Vagina (tissue), 2 donors: ENCODE measurements at places on chromosomes 6 and 20. TPM values are rescaled to one million over a fixed set of nuclear protein-coding genes. Genes with fewer than 3 reads are reported as not detected.
A peak's percentile ranks its signal among the peaks of the same experiment; 100 is the strongest.

- DNase-seq, result no peak
These were observed 303.6 kb upstream of the FERMT1 start for GRCh38 chr20:6426287-6426891.

DNA sequence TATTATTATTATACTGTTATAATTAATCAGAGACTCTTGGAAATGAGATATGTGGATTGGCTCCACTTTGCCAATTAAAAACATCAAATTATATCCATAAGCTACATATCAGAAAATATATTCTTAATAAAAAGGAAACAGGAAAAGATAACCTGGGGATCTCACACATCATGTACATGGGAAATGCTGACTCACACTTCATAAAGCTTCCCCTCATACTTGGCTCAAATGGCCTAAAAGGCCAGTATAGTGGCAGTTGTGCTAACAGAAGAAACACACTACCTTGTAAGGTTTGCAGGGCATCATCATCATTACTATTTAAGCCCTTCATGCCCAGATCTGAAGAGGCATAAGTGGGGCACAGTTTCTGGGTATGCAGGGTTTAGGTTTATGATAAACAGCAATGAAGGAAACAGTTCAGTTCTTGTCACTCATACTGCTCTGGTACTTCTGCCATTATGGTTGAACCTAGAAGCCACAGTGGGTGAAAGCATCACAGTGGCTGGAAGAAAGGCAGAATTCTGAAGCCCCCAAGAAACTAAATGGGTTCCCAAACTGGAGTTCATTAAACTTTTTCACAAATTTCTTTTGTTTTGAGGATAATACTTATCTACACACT, 60.6 kb downstream of the BTBD9 start:
- no peak for DNase-seq

- no peak for DNase-seq
These were observed 9.0 kb downstream of the MOCS3 start for GRCh38 chr20:50967586-50967985.

DNA sequence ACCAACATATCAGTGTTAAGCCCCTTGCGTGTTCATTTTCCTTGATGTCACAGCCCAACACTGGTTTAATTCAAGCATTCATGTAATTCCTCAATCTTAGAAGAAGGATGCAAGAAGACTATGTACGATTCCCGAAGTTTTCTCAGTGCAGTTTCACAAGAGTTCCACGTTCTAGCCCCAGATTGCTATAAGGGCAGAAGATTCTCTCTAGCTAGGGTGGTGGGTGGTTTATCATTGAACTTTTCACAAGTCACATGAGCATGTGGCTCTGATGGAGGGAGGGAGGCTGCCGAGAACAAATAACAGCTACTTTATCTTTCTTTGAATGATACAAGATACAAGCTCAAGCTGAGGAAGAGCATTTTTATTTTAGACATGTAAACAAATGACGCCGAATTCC, 71.9 kb upstream of the NHSL1 start:
- no peak for DNase-seq

DNA sequence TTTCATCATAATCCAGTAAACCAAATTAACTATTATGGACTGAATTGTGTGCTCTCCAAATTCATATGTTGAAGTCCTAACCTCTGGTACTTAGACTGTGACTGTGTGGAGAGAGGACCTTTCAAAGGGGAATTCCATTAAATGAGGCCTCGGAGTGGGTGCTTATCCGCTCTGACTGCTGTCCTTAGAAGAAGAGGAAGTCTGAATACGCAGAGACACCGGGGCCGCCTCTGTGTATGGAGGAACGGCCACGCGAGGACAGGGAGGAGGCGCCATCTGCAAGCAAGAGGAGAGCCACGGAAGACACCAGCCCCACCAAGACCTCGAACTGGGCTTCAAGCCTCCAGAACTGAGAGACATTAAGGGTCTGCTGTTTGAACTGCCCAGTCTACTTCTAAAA, 35.6 kb upstream of the RPS6KA2 start:
- no peak for DNase-seq

DNA sequence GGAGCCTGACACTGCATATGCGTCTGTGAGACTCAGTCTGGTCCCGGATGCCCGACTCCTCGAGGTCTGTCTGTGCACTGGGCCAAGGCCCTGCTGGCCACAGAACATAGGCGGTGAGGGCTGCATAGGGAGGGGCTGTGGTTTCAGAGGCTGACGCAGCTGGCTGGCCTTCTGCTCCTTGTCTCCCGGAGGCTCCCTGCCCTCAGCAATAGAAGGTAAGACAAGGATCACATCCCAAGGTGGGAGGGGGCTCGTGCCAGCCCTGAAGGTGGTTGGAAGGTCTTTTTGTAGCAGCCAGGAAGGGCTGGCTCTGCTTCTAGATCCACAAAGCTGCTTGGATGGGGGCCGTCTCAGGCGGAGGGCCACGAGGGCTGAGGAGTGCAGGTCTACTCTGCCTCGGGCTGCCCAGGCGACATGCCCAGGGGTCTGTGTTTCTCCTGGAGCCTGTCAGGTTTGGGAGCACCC, 239.8 kb upstream of the SULF2 start:
- DNase-seq, result no peak

GRCh38 chr6:79302341-79302740, 67.9 kb upstream of the HMGN3 start:
- no peak for DNase-seq

DNA sequence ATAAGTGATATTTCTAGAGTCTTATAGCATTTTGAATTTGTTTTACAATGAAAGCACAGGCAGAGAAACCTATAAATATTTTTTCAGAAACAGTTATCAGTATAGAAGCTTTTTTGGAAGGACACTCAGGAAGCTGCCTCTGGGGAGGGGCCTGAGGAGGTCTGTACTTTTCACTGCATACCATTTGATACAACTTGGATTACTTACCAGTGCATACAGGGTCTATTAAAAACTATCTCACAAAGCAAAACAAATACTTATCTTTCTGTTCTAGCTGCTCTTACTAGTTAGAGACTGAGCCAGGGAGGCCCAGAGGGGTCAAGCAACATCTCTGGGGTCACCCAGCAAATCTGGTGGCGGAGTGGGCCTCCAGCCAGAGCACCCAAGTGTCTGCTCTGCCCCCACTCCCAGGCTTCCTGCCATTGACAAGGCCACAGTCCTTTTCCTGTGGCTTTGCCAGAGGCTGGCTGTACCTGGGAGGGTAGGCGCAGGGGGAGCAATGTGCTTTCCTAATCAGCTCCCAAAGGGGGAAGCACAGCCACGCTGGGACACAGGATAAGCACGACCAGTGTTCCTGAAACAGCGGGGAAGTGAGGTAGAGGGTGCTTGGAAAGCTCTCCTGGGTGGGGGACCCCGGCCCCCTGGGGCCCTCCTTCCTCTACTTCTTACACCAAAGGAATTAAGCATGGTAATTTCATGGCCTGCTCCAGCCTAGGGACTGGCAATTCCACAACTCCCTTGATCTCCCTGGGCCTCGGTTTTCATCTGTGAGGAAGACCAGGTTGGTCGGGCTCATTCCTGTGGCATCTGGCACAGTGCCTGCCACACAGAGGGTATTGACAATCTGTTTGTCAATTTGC, 7.8 kb downstream of the TCF15 start:
- no peak for DNase-seq

GRCh38 chr20:9344083-9344920, 170.1 kb upstream of the LAMP5 start:
- DNase-seq, result no peak

- DNase-seq, result no peak
These were observed 98.1 kb downstream of the HIVEP2 start for GRCh38 chr6:142846883-142847287.

DNA sequence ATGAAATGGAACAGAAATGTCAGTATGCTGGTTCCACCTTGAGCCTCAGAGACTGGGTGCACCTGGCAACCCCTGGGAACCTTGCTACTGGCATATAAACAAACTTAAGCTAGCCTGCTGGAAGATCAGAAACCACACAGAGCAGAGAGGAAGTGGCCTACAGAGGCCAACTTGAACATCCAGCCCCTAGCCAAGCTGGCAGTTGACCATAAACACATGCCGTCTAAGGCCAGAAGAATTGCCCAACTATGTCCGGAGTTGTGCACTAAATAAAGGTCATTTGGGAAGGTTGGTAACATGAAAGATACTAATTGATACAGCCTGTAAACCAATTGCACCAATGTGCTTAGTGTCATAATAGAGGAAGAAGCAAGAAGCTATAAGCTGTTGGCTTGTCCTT, 266.6 kb upstream of the BTBD3 start:
- no peak for DNase-seq

- no peak for DNase-seq
These were observed 82.8 kb downstream of the KIF13A start for GRCh38 chr6:17904491-17905120.

- DNase-seq, result no peak
These were observed 22.6 kb downstream of the SNX9 start for GRCh38 chr6:157845493-157846259.

DNA sequence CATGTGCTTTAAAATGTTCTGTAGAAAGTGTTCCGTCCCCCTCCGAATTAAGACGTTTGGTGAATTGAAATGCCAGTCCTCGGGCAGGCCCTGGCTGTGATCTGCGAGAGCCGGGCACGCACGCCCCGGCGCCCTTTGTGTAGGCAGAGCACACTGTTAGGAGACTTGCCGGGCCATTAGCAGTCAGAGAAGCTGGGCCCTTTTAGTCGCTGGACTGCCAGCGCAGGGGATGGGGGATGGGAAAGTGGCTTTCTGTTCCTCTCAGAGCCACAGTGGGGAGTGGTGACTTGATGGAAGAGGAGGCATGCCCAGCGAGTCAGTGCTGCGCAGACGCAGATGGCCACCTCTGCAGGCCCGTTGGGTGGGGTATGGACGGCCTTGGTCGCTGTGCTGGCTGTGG, 2.2 kb downstream of the PPP1R3G start:
- DNase-seq, result peak; percentile 79

DNA sequence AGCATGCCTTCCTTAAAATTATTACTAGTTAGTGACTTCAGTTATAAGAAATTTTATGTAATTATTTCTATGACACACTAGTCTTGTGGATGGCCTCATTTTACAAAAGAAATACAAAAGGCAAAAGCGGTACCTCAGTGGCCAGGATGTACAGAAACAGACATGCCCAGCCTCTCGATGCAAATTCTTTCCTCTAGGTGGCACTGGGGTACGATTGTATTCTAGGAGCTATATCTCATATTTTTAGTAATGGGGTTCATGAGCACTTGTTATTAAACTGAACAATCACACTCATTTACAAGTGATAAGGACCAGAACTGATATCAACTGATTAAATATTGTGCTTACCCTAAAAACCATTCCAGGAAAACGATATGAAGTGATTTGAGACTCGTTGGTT, 59.8 kb downstream of the SOD2 start:
- DNase-seq, result no peak

DNA sequence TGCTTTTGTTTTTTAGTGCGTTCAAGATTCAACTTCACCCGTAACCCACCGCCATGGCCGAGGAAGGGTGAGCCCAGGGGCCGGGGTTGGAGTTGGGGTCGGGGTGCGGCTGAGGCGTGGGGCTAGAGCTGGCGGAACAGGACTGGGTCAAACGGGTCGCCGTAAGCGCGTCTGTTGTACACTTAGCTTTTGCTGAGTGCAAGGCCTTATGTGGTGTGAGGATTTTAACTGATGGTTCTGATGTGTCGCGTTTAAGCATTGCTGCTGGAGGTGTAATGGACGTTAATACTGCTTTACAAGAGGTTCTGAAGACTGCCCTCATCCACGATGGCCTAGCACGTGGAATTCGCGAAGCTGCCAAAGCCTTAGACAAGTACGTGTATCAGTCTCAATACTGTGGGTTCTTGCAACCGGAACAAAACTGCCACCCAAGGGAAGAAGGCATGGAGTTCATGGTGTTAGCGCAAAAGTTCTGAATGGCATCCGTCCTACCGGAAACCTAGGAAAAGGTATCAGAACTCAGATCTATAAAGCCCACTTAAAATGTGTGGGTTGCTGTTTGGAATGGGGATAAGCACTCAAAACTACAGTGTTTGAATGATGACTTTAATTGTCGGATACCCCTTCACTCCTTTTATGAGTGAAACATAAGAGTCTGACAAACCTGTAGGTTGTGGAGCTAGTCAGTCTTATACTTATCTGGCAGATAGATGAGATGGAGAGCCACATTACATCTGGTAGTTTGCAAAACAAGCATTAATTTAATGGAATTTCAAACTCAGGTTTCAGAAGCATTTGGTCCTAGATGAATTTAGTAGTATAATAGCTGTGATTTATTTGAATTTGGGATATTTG, 574 bp downstream of the RPS12 start:
- no peak for DNase-seq

- DNase-seq, result no peak
These were observed 81.0 kb downstream of the GPX5 start for GRCh38 chr6:28606424-28607391.

- no peak for DNase-seq
These were observed 119.9 kb downstream of the UST start for GRCh38 chr6:148866657-148867268.

DNA sequence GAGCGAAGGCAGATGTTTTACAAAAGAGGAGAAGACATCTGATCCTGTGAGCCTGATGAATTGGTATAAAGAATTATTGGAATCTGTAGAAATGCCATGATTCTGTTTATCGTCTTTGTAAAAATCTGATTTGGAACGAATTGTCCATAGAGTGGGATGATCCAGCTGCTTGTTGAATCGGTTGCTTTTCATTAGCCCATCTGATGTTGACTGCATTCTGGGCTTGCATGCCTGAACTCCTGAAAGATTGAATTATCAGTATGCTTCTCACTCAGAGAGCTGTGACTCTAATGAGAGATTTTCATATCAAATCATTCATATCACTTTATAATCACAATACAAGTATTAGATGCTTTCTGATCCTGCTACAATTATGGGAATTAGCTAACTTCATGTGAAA, 100.6 kb downstream of the KLHL32 start:
- DNase-seq, result no peak

DNA sequence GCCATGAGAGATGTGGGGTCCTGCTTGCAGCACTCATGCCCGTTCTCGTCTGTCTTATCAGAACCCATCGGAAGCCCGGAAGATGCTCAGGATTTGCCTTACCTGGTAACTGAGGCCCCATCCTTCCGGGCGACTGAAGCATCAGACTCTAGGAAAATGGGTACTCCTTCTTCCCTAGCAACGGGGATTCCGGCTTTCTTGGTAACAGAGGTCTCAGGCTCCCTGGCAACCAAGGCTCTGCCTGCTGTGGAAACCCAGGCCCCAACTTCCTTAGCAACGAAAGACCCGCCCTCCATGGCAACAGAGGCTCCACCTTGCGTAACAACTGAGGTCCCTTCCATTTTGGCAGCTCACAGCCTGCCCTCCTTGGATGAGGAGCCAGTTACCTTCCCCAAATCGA, 8.3 kb downstream of the PI16 start:
- DNase-seq, result no peak

- no peak for DNase-seq
These were observed 8.8 kb downstream of the L3MBTL1 start for GRCh38 chr20:43516251-43516824.

- DNase-seq, result no peak
These were observed 54.0 kb downstream of the TRAF3IP2 start for GRCh38 chr6:111551521-111552231.

Gene RWDD1
- 37.8 TPM for total RNA-seq

Gene PTCHD4
- not detected for total RNA-seq

Gene VSX1
- total RNA-seq, result not detected

Gene AIG1
- total RNA-seq, result 22.3 TPM

Gene MUC21
- total RNA-seq, result 207 TPM

Gene TMEM200A
- total RNA-seq, result 3.9 TPM

Gene COL10A1
- not detected for total RNA-seq

Gene SLCO4A1
- 45.9 TPM for total RNA-seq

Gene RFX6
- not detected for total RNA-seq

Gene SMLR1
- total RNA-seq, result not detected

Gene HLA-E
- 618 TPM for total RNA-seq

Gene CRISP2
- not detected for total RNA-seq

Gene SLA2
- 3.7 TPM for total RNA-seq

Gene SLC39A7
- 36.3 TPM for total RNA-seq

Gene SLC12A5
- not detected for total RNA-seq

Gene SIRPD
- not detected for total RNA-seq
